Mesothelial cell of epicardium (in vitro differentiated cells): ENCODE measurements at places on chromosomes 2 and 18. TPM values are rescaled to one million over a fixed set of nuclear protein-coding genes. Genes with fewer than 3 reads are reported as not detected.

DNA sequence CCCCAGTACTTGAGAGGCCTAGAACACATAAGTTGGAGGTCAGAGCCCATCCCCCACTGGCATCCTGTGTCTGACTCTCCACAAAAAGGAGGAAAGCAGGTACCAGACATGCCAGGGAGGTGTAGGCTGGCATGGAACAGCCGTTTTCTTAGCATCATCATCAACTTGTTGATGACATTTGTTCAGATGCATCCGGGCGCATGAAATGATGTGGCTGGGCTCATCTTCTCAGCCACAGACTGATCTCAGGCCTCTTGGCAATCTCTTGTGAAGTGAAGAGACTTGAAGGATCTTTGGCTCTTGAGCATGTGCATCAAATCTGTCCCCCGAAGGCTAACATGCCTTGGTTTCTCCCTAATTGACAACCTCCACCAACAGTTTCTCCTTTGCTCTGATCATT lies 243.3 kb downstream of the TSN start:
- DNase-seq, result no peak

DNA sequence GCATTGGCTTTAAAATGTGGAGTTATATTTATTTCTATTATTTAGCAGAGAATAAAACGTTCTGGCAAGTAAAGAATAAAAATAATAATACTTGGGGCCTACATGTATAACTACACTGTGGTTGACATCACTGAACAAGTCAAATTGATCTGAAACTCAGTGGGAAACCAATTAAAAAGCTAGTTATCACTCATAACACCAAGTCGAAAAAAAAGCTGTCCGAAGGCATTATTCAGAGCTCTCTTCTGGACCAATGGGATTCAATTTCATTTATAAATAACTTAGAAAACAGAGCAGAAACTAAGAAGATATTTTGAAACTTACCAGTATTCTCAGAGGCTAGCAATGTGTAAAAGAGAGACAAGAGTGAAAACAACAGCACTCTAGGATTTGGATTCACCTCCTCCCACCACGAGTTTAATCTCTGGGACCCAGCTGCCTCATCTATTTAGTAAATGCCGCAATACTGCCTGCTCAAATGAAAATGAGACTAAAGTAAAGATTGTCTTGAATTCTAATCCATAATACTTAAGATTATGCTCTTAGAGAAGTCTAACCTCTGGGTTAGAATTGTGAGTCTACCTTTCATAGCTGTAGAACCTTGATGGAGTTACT lies 128.4 kb downstream of the NBAS start:
- no peak for DNase-seq

Gene KHK
- 3.3 to 4.1 TPM (median 3.6 TPM) in 3 replicates for total RNA-seq

Gene STAT4
- 1.9 to 2.9 TPM (median 2.4 TPM) in 3 replicates for total RNA-seq

Gene TUBA4B
- not detected in 3 replicates for total RNA-seq

GRCh38 chr2:214730800-214731407 lies 78.6 kb downstream of the BARD1 start:
- DNase-seq, result no peak

DNA sequence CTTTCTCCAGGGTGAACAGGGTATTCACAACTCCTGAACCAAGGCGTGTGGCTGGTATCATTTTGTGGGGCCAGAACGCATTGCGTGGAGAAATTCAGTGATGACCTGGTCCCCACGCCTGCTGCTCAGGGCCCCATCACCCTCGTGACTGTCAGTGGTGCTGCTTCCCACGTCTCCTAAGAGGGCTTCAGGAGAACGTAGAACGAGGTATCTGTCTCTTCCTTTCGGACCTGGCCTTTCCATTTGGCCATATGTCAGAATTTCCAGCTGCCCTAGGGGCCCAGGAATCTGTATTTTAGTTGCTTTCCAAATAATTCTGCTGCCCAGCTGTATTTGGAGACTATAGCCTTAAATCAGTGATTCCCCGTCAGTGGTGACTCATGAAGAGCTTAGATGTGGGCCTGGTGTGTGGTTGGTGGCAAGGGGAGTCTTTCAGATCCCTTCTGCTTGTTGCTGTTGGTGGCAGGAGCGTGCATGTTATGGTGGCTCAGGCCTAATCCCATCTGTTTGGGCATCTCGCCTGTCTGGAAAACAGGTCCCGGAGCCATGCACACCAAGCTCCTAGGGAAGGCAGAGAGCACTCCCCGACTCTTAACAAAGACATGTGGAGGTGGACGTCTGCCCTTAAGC lies 56.4 kb downstream of the NPAS2 start:
- no peak for DNase-seq

DNA sequence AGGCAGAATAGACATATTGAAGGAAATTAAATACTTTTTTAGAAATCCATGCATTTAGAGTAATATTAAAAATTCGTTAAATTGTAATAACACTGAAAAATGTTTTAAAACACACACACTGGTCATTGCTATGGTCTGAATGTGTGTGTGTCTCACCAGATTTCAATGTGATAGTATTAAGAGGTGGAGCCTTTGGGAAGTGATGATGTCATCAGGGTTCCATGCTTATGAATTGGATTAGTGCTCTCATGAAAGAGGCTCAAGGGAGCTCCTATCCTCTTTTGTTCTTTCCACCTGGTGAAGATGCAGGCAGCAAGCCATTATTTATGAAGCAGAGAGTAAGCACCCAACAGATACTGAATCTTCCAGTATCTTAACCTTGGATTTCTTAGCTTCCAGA lies 441.8 kb downstream of the CDH2 start:
- DNase-seq, result no peak

Gene BUB1
- total RNA-seq, result 20.2 to 21.2 TPM (median 21.2 TPM) in 3 replicates

DNA sequence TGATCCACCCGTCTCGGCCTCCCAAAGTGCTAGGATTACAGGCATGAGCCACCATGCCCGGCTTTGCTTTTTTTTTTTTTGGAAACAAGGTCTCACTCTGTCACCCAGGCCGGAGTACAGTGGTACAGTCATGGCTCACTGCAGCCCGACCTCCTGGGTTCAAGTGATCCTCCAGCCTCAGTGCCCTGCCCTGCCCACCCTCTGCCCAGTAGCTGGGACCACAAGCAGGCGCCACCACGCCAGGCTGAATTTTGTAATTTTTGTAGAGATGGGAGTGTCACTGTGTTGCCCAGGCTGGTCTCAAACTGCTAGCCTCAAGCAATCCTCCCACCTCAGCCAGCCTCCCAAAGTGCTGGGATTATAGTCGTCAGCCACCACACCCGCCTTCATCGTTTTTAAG lies 11.6 kb upstream of the PSD4 start:
- no peak for DNase-seq

DNA sequence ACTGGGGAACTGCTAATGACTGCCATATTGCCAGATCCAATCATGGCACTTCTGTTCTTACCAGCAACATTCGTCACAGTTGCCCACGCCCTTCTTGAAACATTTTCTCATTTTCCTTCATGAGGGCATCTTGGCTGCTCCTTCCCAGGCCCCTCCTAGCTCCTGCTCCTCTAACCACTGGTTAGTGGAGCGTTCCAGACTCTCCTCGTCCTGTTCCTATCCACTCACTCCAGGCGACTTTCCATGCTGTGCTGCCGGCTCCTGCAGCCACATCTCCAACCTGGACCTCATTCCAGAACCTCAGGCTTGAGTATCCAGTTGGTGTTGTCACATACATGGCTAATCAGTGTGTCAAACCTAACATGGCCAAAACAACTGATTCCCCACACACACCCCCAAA lies 1.3 kb upstream of the ADI1 start:
- DNase-seq, result no peak

- DNase-seq, result no peak
These were observed 33.8 kb upstream of the STK17B start for GRCh38 chr2:196205011-196205766.

DNA sequence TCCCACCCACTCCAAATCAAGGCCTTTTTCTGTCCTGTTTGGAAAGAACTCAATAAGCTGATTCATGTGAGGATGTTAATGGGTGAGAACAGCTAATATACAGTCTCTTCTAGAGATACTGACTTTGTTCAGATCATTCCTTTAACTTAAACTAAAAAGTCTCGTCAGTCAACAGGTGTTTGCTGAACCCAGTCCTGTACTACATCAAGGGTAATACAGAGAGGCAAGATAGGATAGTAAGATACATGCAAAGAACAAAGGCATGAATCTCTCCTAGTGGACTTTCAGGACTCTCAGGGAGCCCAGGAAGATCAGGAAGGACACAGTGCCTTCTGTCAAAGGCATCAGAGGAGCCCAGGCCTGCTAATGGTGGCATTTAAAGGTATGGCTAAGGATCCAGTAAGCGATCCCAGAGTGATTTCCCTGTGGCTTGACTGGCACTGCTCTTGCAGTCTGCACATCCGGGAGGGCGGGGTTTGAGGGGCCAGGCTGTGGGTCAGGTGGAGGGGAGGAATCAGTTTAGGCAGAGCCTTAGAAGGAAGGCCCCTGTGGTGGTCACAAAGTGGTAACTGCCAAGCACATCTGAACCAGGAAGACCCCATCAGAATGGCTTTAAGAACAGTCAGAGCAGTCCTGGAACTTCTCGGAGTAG lies 54.0 kb downstream of the EPAS1 start:
- no peak for DNase-seq

Gene TXNDC2
- 0.29 TPM in 1 of 3 replicates, not detected in the others for total RNA-seq

Gene MARS2
- total RNA-seq, result 4.6 to 5.1 TPM (median 4.9 TPM) in 3 replicates

DNA sequence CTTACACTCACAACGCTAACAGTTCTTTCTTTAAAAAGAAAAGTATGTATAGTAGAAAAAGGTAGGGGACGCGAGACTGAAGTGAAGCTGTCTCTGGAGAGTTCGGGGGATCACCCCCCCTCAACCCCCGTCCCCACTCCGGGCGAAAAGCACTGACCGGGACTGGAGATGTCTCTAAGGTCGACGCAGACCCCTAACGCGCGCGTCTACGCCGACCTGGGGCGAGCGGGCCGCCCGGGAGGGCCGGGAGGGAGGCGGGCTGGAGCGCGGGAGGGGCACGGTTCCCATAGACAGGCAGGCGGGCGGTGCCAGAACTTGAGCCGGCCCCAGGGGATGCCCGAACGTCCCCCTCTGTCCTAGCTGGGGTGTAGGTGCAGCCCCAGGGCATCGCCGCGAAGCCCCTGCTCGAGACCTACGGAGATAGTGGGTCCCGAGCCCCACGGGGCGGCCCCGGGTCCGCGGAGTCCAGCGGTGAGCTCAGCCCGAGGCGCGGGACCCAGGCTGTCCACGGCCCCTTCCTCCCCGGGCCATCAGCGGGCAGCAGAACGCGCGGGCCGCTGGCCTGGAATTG lies 82.2 kb downstream of the CHRNA1 start:
- DNase-seq, result peak; percentile 54

GRCh38 chr2:218999881-219000568 lies 6.8 kb upstream of the CRYBA2 start:
- DNase-seq, result no peak

DNA sequence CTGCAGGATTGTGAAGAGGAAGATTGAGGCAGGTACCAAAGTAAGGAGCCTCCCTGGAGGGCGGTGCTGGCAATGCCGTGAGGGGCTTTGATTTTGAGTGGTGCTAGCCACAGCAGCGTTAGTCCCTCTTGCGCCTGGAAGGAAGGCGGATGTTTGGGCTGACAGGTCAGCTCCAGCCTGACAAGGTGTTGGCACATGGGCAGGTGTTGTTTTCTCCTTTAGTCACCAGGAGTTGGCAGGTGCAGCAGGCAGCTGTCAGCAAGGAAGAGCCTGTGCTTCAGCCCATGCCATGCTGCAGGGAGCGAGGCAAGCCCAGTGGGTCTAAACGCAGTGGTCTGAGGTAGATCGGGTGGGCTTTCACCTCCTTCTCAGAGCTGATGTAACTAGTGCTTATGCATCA lies 8.5 kb downstream of the SEC11C start:
- no peak for DNase-seq

- no peak for DNase-seq
These were observed 19.6 kb downstream of the VIT start for GRCh38 chr2:36716111-36716510.

Gene CYP27A1
- total RNA-seq, result 15.6 to 16.8 TPM (median 16.6 TPM) in 3 replicates

Gene CCNT2
- total RNA-seq, result 70.0 to 70.5 TPM (median 70.3 TPM) in 3 replicates

Gene CHRNG
- total RNA-seq, result 0.11 TPM in 1 of 3 replicates, not detected in the others

Gene PRPF40A
- total RNA-seq, result 132 to 147 TPM (median 134 TPM) in 3 replicates

Gene SCN3A
- 0.11 to 0.23 TPM (median 0.16 TPM) in 3 replicates for total RNA-seq

DNA sequence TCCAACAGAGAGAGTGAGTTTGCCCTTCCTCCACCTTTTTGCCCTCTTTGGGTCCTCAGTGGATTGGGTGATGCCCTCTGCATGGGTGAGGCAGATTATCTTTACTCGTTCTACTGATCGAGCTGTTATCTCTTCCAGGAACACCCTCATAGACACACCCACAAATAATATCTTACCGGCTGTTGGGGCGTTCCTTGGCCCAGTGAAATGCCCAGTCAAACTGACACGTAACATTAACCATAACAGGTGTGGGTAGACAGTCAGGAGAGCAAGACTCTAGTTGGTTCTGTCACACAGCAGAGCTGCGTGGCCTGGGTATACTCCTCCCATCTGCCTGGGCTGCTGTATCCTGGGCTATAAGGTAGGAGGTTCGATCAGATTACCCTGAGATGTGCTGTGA lies 144.1 kb downstream of the AGAP1 start:
- no peak for DNase-seq

DNA sequence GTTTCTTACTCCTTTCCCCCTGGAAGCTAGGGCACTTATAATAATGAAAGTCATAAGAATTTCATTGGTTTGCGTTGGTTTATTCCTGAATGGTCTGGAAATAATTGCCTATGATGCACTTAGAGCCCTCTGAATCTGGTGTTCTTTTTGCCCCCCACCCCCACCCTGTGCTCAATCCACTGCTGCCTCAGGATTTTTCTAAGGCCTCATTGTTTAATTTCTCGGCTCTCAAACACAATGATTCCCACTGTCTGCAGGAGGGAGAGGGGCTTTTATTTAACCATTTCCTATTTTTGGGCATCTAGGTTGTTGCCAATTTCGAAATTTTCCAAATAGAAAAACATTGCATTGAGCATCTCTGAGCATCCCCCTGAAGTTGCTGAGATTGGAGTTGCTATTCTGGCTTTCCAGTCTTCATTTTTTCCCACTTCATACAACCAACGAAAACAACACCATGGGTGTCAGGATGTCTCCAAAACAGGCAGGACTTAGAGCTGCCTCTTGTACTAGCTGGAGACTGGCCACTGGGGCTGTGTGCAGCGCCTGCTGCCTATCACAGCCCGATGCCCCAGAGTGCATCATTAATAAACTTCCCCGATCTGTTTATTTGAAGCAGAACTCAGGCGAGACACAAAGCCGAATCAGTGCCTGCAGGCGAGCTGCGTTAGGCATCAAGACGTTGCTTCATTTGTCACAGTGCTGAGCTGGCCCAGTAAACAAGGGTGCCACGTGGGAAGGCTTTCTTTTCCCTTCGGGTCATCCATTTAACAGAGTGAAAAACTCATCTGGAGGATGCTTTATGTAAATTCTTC lies 1.8 kb upstream of the PCARE start:
- no peak for DNase-seq
